ENCODE measurements at places on chromosomes 11 and 22.

DNA sequence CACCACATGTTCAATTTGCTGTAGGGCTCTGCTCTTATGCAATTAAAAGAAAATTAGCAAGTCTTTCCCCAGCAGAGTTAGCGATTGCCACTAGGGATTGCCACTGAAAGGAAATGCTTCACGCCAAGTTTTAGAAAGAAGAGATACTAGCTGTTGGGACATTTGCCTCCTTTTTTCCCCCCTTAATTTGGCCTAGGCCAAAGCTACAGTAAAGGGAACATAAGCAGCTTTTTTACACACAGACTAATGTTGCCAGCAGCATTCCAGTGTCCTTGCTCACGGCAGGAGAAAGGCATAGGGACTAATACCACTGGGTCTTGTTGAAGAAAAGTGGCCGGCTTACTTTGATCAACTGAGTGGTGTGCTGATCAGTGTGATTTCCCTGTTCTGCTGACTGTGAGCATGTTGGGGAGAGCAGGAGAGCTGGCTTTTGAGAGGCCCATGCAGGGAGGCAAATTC lies 71.2 kb downstream of the PHF21A start:
- DNase-seq, result no peak

- DNase-seq, result no peak
These were observed 143.4 kb downstream of the CRYBB2 start for GRCh38 chr22:25362883-25363240.

- DNase-seq, result no peak
These were observed 5.7 kb downstream of the RSF1 start for GRCh38 chr11:77814848-77815247.

DNA sequence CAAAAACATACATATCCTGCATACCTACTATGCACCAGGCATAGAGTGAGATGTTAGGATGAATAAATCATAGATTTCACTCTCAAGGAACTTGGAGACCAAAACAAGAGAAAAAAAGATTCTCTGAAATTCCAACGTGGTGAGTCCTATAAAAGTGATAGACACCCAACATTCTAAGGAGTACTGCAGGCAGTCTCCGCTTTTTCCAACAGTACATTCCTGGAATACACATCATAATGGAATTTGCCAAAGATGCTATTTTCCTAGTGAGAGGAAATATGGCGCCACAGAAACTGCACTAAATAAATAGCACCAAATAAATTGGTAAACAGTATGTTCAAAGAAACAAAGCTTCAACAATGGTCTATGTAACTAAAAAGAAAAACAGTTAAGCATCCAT lies 6.0 kb downstream of the TMEM123 start:
- DNase-seq, result peak; percentile 83

- no peak for DNase-seq
These were observed 427.4 kb upstream of the CADM1 start for GRCh38 chr11:115931548-115932083.

DNA sequence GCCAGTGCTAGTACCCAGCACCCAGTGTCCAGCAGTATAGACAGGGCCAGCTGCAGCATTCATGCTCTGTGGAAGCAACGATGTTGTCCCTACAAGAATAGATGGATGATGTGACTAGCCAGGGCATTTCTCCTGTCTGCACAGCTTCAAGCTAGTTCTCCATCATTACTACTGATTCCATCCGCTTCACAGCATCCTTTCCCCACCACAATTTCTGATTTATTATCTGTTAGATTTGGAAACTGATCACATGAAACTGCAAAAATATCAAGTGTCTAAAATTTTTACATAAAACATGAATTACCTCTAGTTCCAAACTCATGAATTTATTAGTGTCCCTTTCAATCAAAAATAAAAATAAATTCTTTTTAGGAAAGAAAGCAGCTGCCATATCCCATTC lies 138.9 kb upstream of the POU2AF2 start:
- DNase-seq, result no peak

Measured in dermis blood vessel endothelial cell (primary cell).